Foreskin melanocyte (primary cell): ENCODE measurements at places on chromosomes 4 and X.

DNA sequence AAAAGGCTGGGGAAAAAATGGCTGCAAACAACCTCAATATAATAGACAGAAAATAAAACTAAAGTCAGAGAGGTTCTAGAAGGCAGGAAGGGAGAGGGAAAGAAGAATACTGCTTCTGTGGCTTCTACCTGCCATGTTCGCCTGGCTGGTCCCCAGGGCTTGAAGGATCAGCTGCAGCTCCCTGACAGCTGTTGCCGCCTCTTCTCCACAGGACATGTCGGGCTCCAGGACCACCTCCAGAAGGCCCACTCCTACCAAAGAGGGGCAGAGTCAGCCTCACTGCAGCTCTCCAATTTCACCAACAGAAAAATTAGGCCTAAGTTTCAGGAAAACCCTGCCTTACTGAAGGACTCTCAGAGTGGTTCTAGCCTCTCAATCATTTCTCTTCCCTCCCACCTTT, 44.9 kb downstream of the GATB start:
- DNase-seq = no peak

DNA sequence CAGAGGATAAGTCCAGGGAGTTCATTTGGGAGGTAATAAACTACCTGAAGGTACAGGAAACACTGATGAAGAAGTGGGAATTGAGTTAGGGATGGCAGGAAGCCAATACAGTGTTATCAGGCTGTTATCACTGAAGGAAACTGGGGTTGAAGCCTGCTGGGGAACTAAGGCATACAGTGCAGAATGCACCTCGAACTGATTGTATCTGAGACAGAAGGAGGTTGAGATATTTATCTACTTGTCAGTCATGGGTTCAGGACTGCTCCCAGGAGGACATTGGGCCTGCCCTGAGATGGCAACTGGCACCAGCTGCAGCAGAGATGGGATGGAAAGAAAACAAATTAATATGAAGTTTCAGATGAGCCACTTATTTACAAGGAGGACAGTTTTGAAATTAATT, 35.5 kb upstream of the CD38 start:
- no peak for DNase-seq

GRCh38 chr4:1122505-1122904, 9.1 kb upstream of the RNF212 start:
- no peak for DNase-seq

DNA sequence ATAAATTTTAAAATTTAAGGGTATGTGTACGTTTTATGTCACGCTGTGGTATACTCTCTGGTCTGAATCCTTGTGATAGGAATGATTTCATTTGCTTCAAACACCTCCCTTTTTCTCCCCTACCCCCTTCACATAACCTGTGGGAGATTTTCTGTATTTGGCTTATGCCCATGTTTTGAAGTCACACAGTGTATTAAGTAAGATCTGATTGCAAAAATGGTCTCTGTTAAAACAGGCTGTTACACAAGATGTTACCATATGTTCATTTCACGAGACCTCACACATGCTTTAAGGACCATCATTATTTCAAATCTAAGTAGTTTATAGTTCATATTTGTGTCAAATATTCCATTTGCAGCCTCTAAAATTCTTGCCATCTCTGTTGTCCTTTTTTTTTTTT, 63.5 kb downstream of the TMEM131L start:
- no peak for DNase-seq

- DNase-seq = no peak
Observed at GRCh38 chr4:112514647-112515197, 1.3 kb downstream of the NEUROG2 start.

GRCh38 chr4:80370635-80371034, 35.1 kb downstream of the CFAP299 start:
- no peak for DNase-seq

- no peak for DNase-seq
Observed at GRCh38 chr4:102492531-102493241, 8.5 kb upstream of the NFKB1 start.

- DNase-seq = no peak
Observed at GRCh38 chrX:153179131-153179530, at the start of gene MAGEA1. MAGEA1 (plus strand) TSS chrX:153179284; CDS start chrX:153182390, 3,106 bp downstream.

GRCh38 chr4:138948918-138949317, 66.7 kb upstream of the NOCT start:
- no peak for DNase-seq

DNA sequence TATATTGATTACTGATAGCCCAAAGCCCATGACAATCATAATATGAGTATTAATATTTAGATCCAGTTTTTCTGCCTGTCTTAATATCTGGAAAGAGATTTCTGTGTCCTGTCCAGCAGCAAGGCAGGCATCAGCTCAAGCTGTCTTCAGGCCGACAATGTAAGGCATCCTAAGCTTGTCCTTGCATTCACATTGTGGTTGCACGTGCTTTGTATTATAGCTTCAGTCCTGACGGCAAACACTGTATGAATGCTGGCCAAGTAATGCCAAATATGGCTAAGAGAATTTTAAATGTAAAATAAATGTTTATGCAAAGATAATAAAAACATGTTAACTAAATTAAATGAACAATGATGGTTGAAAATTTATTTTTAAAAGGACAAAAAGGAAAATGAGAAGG, 255.7 kb upstream of the RPS6KA3 start:
- no peak for DNase-seq

DNA sequence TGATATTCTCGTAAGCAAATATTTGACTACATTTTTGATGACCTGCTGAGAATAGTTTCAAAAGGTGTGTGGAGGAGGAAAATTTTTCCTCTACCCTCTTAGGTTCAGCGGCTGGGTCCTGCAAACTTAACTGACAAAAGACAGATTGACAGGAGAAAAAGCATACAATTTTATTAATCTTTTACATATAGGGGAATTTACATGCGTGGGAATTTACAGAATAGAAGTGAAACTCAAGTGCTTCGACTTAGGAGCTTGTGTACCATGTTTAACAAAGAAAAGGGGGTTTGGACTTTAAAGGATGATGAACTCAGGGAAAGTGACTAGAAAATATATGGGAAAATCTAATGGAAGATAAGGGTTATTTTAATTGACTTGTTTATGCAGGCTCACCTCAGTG, 2.5 kb downstream of the HERC6 start:
- DNase-seq = no peak

DNA sequence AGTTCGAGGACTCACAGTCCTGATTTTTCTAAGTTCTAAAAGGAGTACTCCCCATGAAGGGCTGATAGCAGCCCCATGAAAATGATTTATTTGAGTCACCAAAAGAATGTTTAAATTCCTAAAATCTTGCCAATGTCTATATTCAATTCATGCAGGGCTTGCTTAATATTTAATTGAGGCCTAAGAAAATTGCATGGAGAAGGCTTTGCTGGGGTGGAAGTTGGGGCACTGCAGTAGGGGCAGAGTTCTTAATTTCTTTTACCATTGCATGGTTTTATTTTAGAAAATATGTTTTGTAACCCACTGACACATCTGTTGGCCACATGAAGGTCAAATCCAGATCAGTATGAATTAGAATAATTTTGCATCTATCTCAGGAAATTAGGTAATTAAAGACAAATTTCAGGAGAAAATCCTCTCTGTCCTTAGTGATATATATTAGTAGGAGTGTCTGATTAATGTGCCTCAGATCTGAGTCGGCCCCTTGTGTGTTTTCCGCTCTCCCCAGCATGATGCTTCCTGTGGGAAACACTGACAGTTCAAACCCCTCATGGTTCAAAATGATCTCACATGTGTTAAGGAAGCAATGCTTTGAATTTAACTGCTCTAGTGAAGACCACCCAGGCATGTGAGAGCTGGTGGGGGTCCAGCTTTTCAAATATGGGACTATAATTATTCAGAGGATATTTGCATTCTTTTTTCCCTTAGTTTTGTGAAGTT, 54.0 kb upstream of the EGFL6 start:
- no peak for DNase-seq

- DNase-seq = no peak
Observed at GRCh38 chrX:51336584-51336983, 4.0 kb downstream of the NUDT10 start.

- no peak for DNase-seq
Observed at GRCh38 chrX:39903937-39904336, 193.8 kb downstream of the BCOR start.

DNA sequence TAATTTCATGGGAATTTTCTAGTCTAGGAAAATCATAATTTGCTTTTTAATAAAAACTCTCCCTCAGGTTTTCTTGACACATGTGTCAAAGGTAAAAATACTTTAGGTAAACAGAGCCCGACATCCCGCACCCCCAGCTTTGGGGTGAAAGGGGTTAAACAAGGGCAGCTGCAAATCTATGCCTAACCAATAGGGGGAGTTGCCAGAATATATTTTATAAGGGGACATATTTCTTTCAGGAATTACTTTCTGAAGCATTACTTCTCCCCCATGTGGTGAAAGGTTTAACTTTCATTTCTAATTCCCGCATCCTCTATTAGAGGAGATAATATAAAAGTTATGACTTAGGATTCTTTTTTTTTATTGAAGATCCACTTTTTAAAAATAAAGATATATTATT, 53.9 kb upstream of the HEPH start:
- peak; percentile 20 for DNase-seq

DNA sequence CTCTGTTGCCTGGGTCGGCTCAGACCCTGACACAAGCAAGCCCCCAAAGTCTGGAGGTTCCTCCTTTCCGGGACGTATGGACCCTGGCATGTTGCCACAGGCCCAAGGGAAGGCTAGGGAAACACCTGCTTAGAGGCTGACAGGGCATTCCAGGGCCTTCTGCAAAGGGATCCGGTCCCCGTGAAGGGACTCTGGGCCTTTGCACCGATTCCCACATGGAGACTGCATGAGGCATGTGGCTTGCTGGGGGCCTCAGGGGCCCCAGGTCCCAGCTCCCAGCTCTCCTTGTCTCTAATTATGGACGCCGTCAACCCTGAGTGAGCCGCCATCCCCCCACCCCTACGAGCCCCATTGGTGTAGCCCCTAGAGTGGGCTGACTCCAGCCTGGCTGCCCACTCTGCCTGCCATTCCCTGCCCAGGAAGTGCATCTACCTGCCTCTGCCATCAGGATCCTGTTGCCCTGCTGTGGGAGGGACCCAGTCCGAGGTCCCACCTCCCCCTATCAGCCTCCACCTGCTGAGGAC, 4.2 kb upstream of the RGS12 start:
- DNase-seq = no peak

- DNase-seq = no peak
Observed at GRCh38 chrX:16617382-16617781, 32.6 kb upstream of the S100G start.

DNA sequence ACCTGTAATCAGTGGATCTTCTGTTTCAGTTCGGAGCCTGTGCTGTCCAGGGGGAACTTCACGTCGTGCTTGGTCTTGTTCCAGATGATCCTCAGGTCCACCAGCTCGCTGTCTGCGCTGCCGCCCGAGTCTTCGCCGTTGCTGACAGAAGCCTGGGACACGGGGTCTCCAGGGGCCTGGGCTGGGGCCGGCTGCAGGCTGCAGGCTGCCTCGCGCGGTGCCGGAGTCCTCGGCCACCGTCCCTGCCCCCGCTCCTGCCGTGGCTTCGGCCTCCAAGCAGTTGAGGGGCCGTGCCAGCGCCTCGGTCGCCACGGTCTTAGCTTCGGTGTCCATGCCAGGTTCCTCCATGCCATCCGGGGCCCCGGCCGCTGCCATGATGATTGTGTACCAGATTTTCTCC, 37.3 kb upstream of the CCNI start:
- no peak for DNase-seq

- DNase-seq = no peak
Observed at GRCh38 chr4:162911349-162911748, 255.3 kb downstream of the NAF1 start.

DNA sequence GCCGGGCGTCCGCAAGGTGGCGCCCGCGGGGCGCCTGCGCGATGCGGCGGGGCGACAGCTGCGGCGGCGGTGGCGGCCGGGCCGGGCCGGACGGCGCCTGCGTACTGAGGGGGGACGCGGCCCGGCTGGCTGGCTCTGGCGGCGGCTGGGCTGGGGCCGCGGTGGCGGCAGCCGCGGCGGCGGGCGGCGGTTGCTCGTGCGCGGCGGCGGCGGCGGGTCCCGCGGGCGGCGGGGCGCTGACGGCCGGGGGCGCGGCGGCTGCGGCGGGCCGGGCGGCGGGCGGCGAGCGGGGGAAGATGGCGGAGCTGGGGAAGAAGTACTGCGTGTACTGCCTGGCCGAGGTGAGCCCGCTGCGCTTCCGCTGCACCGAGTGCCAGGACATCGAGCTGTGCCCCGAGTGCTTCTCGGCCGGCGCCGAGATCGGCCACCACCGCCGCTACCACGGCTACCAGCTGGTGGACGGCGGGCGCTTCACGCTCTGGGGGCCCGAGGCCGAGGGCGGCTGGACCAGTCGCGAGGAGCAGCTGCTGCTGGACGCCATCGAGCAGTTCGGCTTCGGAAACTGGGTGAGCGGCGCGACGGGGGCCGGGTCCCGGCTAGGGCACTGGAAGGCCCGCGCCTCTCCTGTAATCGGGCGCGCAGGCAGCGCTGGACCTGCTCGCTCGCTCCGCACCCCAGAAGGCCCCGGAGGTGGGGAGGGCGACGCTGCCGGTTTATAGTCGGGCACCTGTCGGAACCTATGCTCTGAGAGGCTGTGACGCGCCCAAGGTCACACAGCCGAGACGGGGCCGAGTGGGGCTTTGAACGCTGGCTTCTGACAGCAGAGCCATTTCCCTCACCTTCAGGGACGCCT, at the start of gene TADA2B:
Gene TADA2B (plus strand): TSS at position 89 of the 853 bp plus-strand sequence. CDS start 208 bp downstream, at position 297.
- no peak for DNase-seq

DNA sequence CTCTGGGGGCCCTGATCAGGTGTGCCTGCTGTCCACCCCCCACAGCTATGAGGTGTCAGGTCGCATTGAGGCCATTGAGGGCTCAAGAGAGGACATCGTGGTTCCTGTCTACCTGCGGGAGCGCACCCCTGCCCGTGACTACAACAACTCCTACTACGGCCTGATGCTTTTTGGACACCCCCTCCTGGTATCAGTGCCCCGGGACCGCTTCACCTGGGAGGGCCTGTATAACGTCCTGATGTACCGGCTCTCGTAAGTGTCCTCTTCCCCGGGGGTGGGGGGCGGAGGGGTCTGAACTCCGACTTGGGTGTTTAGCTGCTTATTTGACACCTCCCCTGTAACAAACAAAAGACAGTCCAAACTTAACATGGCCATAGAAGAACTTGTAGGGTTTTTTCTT, 10.5 kb downstream of the USP11 start:
- DNase-seq = no peak

- no peak for DNase-seq
Observed at GRCh38 chrX:107935664-107936433, 46.3 kb downstream of the TEX13B start.

DNA sequence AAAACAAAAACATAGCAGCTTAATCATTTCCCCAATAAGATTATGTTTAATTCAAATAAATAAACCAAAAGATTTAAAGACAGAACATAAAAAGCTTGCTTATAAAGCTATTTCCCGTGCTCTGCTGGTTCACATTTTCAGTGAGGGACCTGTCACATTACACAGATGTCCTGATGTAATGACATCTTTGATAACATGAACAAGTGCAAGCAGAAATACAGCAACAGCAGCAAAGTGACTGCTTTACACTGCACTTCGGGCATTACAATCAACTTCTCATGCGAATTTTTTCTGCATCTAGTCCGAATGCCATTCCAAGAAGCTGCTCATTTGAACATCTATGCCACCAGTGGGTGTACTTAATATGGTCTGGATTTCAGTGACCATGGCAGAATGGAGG, 940.3 kb upstream of the IGFBP7 start:
- no peak for DNase-seq
